Spinal cord (tissue), 10 donors: ENCODE measurements at places on chromosomes 3 and 15.
A peak's percentile ranks its signal among the peaks of the same experiment; 100 is the strongest.

GRCh38 chr3:116318370-116318769 lies 126.9 kb downstream of the LSAMP start:
- DNase-seq = no peak

- DNase-seq = no peak
Measured at GRCh38 chr15:68372291-68372811, 59.6 kb downstream of the ITGA11 start.

DNA sequence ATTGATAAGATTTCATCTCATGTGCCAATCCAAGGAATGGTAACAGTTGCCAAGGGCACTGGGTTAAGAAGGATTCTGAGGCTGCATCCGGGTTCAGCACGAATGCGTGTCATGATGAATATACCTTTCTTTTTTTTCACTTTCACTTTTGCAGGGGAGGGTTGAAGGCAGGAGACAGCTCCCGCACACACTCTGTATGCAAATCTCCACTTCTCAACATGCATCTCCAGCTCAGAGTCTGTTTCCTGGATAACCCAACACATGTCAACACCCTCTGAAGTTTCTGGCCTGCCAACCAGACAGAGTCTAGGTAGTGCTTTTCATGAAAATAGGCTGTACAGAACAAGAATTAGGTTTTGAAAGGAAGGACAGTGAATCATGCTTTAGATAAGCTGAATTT lies 21.6 kb downstream of the B4GALT4 start:
- no peak for DNase-seq

DNA sequence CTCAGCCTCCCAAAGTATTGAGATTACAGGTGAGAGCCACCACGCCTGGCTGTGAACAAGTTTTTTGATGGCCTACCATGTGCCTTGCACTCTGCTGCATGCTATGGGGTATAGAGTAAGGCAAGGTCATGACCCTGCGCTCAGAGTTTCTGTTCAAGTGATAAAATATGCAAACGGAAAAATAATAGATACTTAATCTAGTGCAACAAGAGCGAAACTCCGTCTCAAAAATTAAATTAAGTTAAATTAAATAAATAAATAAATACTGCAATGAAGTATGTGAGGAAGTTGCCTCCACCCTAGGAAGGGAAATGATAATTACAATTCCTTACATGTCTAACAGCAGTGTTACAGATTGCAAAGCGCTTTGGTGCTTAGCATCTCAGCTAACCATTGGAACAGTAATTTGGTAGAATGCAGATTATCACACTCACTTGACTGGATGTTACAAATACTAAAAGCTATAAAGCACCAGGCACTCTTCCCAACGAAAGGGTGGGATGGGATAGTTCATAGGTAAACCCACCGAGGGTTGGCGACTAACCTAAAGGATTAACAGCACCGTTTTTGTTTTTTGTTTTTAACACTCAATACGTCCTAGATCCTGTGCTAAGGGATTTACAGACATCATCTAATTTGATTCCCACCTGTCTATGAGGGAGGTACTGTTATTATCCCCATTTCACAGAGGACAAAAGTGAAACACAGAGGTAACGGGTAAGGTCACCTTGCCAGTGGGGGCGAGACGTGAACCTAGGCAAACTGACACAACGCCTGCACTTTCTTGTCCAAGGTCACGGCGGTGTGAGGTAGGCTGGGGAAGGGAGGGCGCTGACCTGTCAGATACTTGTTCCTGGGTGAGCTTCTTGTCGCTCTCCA lies 793 bp upstream of the FANCD2 start:
- no peak for DNase-seq

DNA sequence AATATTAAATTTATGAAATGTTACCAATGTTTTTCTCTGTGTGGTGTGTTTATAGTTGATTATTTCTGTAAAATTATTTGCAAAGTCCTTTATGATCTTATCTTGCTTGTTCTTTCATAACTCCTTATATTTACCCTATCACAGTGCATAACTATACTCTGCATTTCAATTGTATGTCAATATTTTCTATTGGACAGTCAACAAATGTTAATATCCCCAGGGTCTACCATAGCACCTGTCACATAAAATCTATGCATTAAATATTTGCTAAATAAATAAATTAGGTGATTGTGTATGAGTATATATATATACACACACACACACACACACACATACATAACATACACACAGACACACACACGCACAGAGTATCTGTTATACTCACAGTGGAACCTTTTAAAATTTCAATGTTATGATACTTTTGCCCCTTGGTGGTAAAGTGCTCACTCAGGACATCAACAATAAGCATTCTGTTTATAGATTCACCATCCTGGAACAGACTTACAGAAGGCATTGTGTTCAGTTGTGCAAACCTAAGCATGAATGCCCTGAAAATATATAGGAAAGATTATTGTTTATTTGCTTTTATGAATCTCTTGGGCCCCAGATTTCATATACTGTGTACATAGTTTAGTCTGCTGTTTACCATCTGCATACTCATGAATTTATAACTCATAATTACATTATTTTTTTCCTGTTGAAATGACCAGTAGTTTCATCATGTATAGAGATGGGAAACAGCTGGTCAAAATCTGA lies 443.7 kb downstream of the EPHA6 start:
- peak; percentile 60 for DNase-seq

DNA sequence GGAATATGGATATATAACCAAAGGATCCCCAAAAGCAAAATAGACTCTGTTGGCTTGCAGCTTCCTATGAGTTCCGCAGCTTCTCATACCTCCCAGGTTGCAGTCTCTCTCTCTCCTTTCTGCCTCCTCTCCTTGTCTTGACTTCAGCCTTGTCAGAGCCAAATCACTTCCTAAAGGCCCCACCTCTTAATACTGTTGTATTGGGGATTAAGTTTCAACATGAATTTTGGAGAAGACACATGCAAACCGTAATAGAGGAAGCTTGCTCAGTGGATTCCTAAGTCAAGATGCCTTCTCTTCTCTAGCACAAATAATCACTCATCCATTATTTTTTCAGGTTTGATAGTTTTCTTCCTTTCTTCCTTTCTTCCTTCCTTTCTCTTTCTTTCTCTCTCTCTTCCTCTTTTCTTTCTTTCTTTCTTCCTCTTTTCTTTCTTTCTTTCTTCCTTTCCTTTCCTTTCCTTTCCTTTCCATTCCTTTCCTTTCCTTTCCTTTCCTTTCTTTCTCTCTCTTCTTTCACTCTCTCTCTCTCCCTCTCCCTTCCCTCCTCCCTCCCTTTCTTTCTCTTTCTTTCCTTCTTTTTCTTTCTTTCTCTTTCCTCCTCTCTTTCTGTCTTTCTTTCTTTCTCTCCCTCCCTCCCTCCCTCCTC lies 411.3 kb upstream of the TPM1 start:
- no peak for DNase-seq

- no peak for DNase-seq
Measured at GRCh38 chr3:186788482-186789370, 5.3 kb downstream of the EIF4A2 start.

GRCh38 chr15:48654801-48655200 lies 9.3 kb upstream of the FBN1 start:
- DNase-seq = no peak

DNA sequence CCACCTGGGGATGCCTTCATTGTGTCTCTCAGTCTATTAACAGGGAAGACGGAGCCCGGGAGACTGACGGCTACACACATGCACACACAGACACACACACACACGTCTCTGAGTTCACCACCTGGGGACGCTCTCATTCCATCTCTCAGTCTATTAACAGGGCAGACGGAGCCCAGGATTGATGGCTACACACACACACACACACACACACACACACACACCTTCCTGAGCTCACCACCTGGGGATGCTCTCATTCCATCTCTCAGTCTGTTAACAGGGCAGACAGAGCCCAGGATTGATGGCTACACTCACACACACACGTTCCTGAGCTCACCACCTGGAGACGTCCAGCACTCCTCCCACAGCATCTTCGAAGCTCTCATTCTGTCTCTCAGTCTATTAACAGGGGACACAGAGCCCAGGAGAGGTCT lies 143.9 kb downstream of the OR4M2 start:
- DNase-seq = no peak

GRCh38 chr3:81778678-81779182 lies 17.3 kb upstream of the GBE1 start:
- DNase-seq = no peak

DNA sequence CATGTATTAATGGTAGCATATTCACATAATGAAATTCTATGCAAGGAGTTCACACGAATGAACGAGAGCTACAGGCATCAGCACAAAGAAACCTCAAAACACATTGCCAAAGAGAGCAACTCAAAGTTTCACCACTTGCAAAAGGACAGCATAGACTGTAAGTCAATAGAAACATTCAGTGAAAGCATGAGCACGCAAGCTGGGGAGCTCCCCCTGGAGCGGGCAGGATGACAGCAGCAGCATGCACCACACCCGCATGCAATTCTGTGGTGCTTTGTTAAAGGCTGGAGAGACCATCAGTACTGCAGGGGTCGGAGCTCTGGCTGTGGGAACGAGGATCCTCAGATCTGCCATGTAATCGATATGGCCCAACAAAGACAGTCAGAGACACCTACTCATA lies 18.7 kb downstream of the OCA2 start:
- no peak for DNase-seq

GRCh38 chr15:60372756-60373155 lies 25.0 kb downstream of the ANXA2 start:
- no peak for DNase-seq

DNA sequence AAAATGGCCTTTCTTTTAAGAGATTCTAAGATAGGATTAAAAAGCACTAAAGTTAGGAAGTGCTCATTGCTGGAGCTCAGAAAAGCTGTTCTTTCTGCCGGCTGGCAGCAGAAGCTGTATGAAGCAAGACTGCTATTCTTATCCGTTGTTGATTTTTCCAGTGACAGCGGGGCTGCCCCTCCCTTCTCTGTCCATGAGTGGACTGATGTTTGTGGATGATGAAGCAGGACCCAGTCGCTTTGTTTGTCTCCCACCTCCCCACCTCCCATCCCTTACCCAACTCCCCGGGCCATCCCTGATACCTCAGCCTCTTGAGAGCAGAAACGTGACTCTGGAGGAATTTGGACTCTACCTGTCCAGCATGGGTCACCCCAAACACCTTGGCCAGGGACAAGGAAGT lies 10.3 kb upstream of the MUSTN1 start:
- DNase-seq = no peak

- DNase-seq = no peak
Measured at GRCh38 chr3:149291178-149291577, 42.3 kb downstream of the TM4SF18 start.

DNA sequence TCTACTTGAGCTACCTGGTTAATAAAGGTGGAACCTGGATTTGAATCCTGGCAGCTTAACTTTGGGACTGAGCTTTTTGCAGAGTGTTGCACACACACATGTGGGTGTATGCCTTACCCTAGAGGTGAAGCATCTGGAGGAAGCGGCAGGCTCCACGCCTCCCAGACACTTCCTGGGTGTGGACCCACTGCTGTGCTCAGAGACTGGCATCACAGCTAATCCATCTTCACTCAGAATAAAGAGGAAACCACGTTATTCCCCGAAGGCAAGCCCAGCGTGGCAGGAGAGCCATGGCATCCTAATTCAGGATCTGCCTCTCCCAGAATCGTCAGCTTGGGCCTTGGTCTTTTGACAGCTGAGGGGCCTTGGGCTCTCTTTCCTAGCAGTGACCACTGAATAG lies 25.5 kb downstream of the CCDC13 start:
- no peak for DNase-seq

DNA sequence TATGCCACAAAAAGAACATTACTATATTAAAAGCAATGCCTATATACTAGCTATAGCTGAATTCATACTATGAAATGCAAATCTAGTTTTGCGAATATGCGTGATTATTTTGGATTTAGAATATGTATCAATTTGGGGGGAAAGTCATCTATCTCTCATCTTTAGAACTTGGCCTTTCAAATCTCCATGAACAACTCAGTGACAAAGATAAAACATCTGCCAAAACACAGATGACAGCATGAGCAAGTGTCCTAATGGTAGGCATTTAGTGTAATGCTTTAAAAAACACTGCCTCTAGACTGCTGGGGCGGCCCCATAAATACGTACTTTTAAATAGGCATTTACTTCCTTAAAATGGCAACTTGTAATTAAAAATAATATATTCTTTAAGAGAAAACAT lies 2.7 kb downstream of the CD47 start:
- DNase-seq = no peak

- no peak for DNase-seq
Measured at GRCh38 chr3:149363053-149363452, 14.4 kb downstream of the TM4SF1 start.

- no peak for DNase-seq
Measured at GRCh38 chr3:126549861-126550487, 8.8 kb downstream of the C3orf22 start.

GRCh38 chr3:122066331-122067213 lies 11.4 kb downstream of the CD86 start:
- DNase-seq = no peak

DNA sequence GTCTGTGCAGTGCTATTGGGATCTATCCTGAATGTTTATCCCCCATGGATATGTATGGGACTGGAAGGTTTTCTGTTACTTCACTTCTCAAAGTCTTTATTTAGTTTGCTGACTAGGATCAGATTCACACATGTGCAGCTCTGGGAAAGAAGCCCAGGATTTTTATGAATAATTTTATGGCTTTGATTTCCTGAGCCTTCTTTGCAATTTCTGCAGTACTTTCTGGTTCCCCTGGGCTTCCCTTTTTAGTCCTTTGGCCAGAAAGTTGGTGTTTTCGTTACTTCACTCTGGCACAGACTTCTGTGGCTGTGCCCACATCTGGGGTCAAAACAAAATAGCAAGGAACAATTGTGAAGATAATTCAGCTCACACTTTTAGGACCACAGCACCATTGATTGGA lies 721.0 kb downstream of the OTOL1 start:
- no peak for DNase-seq

DNA sequence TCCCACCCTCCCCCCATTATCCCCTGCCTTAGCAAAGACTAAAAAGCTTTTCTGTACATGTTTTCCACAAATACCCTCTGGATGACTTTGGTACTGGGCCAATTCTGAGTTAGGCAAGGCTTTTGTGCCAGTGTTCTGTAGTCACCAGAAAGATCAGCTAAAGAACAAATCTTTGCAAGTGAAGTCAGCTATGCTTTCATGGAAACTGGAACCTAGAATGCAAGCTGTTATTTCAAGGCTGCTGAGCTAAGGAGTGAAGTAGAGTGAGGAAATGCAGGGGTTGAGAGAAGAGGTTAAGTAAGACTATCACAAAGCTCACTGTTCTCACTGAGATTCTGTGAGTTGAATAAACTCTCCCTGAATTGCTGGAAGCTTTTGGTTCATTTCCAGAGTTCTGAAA lies 107.8 kb upstream of the CNTN3 start:
- no peak for DNase-seq

GRCh38 chr15:62506217-62506805 lies 341.2 kb upstream of the C2CD4B start:
- DNase-seq = no peak

- no peak for DNase-seq
Measured at GRCh38 chr3:105847452-105847851, 21.4 kb downstream of the CBLB start.

DNA sequence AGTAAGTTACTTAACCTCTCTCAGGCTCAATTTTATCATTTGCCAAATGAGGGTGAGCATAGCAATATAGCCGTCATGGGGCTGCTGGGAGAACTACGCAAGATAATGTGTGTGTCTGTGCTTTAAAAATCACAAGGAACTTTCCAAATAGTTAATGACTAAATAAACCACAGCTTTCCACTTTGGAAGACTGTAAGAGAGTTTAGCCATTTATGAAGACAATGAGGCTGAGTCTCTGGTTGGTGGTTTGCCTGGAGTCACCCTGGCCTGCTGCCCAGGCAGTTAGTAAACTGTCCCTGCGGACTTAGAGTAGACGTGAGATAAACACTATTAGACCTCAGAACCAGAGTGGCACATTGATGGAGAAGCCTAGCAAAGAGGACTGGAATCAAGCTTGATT lies 357.7 kb downstream of the CLSTN2 start:
- DNase-seq = peak; percentile 14
